T-helper 2 cell (primary cell): ENCODE measurements at places on chromosomes 12 and 14.

GRCh38 chr14:55129428-55130195 lies 560 bp downstream of the LGALS3 start:
- DNase-seq = peak; percentile 56

- no peak for DNase-seq
Measured at GRCh38 chr14:89015016-89015415, 190.6 kb downstream of the TTC8 start.

GRCh38 chr12:132099739-132100138 lies 44.4 kb downstream of the DDX51 start:
- no peak for DNase-seq

DNA sequence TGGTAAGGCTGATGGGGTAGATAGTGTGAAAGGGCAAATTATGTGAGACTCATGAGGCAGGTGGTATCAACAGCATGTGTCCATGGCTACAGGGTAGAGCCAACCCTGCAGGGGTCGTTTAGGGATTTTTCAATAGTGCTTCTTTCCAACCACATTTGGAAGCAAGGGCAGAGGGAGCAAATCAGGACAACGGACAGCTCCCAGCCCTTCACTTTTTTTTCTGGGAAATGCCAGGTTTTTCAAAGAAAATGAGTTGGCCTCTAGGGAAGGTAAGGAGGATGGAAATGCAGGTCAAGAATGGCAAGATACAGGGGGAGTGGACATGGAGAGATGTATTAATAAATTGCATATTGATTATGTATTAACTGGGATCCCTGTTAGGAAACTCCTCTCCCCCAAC lies 4.9 kb upstream of the CMA1 start:
- DNase-seq = no peak

- no peak for DNase-seq
Measured at GRCh38 chr12:10069976-10070375, 28.8 kb downstream of the CLEC1A start.
